ENCODE measurements at places on chromosomes 7 and 10.

- DNase-seq = peak; percentile 30
These were observed 918 bp downstream of the CALHM2 start for GRCh38 chr10:103451091-103451813.

GRCh38 chr10:36171556-36171952 is 529.5 kb upstream of the FZD8 start:
- no peak for DNase-seq

- DNase-seq = no peak
These were observed 37.0 kb downstream of the CHCHD3 start for GRCh38 chr7:133044722-133045473.

DNA sequence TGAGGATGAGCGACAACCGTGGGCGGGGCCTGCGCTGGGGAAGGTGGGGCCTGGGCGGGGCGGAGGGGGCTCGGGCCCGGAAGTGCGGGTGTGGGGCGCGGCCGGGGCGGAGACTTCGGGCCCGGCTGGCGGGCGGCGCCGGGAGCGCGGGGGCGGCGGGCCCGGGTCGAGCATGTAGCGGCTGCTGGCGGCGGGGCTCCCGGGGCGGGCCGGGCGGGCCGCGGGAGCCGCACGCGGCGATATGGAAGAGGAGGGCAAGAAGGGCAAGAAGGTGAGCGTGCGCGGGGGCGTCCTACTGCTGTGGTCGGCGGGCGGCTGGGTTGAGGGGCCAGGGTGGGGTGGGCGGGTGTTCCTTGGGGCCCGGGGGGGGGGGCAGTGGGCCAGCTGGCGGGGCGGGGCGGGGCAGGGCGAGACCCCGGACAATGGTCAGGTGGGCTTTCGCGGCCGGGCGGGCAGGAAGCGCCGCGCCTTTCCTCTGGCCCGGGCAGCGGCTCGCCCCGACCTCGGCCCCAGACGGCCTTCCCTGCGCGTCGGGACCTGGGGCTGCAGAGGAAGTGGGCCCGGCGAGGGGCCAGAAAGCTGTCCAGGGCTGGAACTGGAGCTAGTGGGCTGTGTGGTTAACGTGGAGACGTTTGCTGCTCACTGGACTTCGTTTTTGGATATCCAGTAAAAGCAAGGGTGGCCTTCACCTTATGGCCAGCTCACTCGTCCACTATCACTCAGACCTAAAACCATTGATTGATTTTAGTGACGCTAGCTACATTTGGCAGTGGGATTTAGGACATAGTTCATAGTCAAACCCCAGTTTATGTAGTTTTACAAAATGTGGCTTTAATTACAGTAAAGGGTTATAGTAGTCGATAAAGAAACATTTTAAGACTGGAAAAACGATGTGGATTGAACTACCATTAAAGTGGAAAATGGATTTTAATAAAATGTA is at the start of gene CCM2:
Gene CCM2, plus strand, starts transcription at position 109 of the 940 bp plus-strand sequence. Its CDS starts 133 bp downstream, at position 242.
- no peak for DNase-seq

DNA sequence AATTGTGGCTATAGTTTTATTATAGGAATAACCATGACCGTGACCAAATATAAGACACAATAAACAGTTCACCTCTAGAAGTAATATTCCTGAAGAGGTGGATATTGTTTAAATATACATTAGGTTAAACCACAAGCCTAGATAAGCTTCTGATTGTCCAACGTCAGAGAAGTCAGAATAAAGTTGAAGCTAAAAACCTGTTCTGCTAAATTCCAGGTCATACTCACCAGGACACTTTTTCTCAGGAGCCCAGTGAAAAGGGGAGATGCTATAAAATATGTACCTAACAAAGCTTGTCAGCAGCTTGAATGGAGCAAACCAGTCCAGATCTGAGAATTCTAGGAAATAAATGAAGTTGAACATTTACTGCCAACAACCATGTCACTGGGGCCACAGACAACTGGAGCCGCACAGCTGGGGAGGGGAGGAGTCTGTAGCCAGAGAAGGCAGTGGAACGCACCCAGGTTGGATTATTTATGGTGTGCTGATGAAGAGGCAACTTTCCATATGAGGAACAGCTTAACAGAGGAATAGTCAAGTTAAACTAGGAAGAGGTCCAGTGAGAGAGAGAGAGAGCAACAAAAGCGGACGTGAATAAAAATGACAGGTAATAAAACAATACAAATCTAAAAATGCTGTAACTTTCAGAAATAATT is 191.1 kb downstream of the ZNF438 start:
- no peak for DNase-seq

DNA sequence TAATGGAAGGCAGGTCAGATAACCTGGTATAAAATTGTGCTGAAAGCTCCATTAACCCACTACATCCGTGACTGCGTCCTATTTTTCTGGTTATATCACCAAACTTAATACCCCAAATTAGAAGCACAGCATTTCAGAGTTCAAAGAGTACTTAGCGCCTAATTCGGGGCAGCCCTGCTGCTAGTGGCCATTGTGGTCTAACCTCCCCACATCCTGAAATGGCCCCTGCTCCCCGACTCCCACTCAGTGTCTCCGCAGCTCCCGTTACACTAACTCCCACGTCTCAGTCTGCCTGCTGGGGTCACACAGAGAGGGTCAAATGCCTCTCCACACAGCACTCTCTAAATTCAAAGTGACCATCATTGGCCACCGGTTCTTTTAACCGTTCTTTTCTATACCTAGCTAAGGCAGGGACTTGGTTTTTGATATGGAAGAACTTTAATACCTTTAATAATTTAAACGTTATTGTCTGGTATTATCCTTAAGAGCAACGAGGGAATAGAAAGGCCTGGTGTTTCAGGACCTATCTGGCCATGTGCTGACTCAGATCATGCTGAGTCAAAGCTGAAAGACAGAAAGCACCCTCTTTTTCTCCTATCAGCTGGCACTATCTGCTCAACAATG is 117.1 kb downstream of the KMT2E start:
- no peak for DNase-seq

Data from activated T-helper 1 cell treated with anti-CD3 and anti-CD28 coated beads, Interleukin-2, amount 50 U/mL, for 16 hours (primary cell).